Right kidney (tissue), 9 donors: ENCODE measurements at places on chromosomes 12 and 14.

DNA sequence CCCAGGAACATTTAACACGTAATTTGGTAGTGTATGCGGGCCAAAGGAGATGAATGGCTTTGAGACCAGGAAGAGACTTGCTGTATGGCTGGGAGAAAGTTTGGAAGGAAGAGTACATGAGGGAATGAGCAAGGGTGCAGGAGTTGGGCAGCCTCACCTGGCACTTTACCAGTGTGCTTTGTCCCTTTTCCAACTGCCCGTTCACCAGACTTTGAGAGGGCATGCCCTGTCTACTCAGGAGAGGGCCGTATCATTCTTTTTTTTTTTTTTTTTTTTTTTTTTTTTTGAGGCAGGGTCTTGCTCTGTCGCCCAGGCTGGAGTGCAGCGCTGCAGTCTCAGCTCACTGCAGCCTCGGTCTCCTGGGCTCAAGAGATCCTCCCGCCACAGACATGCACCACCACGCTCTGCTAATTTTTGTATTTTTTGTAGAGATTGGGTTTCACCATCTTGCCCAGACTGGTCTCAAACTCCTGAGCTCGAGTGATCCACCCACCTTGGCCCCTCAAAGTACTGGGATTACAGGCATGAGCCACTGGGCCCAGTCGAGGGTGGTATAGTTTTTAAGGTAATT is 6.5 kb downstream of the DYNC1H1 start:
- no peak for DNase-seq

DNA sequence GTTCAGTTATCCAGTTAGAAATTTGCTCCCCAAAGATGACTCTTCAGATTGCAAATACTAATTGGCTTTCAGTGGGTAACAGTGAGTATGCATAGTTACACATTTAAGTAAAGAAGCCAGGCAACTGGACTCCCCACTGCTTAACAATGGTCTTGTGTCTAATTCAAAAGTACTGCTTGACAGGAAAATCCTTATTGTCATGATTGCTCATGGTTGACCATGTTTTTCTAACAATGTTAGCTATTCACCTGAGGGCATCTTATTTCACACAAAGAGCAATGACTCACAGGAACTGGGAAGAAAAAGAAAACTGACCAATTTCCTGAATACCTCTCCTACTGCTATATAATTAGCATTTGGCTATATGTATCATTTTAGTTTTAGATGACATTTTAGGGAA is 33.7 kb upstream of the ALG10B start:
- DNase-seq, result no peak

DNA sequence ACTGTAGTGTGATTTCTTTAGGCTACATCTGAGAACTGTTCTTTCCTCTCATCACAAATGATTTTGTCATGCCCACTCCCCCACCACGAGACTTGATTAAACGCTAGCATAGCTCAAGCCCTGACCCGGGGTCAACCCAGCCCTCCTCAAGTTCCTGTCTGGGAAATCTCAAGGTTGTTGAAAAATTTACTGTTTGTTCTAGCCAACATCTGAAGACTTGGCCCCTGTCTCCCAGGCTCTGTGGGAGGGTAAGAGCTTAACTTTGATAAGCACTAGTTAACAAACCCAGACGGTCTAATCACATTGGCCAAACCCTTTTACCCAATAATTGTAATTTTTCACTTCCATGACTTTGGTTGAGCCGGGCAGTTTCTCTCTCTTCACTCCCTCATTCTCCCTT is 86.2 kb upstream of the AMIGO2 start:
- DNase-seq, result no peak

DNA sequence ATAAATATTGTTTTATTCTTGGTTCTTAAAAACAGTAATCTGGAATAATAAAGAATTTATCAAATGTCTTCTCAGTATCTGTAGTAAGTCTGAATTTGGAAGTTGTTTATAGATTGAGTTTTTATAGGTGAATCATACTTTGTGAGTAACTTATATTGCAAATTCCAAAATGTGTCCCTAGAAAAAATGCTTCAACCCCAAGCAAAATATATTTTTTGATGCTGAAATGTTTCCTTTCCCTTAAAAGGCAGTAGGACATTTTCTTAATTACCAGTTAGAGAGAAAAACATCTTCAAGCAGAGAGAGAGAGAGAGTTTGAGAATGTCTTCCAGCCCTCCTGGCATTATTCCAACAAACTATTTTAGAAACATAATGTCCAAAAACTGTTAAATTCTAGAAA is 37.9 kb downstream of the PELI2 start:
- DNase-seq, result no peak

- DNase-seq, result no peak
Measured at GRCh38 chr12:126558219-126558618, 1493.0 kb downstream of the AACS start.

- no peak for DNase-seq
Measured at GRCh38 chr12:17169726-17170471, 563.9 kb upstream of the LMO3 start.

DNA sequence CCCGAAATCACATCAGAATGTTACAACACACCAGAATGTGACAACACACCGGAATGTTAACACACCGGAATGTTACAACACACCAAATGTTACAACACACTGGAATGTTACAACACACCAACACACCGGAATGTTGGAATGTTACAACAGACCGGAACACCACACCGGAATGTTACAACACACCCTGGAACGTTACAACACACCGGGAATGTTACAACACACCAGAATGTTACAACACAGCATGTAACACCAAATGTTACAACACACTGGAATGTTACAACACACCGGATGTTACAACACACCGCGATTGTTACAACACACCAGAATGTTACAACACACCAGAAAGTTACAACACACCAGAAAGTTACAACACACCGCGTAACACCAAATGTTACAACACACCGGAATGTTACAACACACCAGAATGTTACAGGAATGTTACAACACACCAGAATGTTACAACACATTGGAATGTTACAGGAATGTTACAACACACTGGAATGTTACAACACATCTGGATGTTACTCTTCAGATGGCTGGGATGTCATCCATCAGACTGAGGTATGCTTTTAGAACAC is 21.1 kb downstream of the CHFR start:
- DNase-seq, result no peak

DNA sequence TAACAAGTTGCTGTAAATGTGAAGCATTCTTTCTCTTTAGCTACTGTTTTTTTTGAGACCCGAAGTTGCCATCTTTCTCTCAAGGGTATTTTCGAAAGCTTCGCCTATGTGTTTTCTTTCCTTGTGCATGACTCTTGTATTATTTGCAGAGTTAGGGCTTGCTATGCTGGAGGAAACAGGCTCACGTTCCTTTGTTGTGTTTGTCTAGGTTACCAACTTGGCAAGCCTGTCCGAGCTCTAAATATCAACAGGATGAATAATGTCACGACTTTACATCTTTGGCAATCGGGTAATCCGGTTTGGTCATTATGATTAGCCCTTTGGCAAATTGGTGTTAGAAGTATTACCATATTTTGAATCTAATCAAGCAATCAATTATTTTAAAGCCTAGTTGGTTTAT is 15.9 kb upstream of the ATP6V0A2 start:
- no peak for DNase-seq

- DNase-seq, result no peak
Measured at GRCh38 chr12:11839091-11839641, 189.7 kb downstream of the ETV6 start.

- no peak for DNase-seq
Measured at GRCh38 chr12:102602521-102602920, 122.2 kb upstream of the IGF1 start.

DNA sequence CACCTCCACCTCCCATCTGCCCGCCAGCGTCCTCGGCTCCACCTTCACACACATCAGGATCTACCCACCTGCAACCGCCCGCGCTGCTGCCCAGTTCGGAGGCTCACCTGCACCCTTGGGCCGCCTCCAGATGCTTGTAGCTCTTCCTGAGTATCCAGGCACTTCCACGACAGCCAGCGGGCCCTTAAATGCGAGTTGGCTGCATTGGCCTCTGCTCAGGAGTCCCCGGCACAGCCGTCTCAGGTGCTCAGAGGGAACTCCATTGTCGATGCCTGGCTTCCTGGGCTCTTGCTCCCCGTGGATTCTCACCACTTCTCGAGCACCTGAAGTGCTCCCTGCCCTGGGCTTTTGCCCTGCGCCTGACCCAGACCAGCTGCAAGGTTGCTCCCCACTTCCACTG is 21.9 kb upstream of the CDCA4 start:
- DNase-seq, result no peak

DNA sequence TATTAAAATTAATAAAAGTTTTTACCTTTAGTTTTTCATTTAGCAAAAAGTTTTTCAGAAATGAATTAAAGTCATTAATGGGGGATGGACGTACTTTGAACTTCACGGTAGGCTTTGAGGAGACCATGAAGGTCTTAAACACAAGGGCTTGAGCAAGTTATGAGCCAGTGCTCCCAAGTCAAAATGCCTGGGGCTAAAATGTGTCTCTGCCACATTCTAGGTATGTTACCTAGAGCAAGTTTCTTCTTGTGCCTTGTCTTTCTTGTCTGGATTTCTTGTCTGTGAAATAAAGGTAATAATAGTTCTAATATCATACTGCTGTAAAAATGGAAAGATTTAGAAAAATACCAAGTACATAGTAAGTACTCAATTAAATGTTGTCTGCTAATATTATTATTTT is 132.7 kb upstream of the USP15 start:
- no peak for DNase-seq

DNA sequence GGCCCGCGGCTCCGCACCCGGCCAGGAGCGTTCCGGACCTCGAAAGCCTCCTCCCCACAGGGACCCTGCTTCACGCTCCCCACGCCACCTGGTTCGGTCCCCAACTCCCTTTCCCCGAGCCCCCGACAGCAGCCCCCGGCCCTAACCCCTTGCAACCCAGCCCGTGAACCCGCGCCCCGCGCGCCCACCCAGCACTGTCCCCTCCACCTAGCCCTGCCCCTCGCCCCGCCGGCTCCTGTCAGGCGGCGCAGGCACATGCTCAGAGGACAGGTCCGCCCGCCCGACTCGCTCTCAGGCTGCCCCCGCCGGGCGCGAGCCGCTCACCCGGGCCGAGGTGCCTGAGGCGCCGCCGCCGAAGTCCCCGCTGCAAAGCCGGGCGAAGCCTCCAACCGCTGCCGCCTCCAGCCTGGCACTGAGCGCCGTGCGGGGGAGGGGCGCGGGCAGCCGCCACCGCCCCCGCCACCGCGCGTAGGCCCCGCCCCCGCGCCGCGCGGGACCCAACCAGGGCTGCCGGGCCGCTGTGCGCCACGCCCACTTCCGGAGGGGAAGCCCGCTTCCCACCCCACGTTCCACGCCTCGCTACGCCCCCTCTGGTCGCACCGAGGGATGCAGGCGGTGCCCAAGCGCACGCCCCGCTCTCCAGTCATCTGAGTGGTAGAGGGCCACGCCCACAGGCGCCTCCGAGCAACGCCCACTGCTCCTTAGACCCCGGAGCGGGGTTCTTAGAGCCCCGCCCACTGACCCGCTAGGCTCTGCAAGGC is at the start of gene CORO1C:
Gene CORO1C (minus strand): TSS at position 414 of the 761 bp plus-strand sequence. CDS start 30,200 bp downstream, outside the sequence.
- DNase-seq, result peak; percentile 98
